Left cardiac atrium (tissue), 4 donors: ENCODE measurements at places on chromosomes 5 and 9. TPM values are rescaled to one million over a fixed set of nuclear protein-coding genes. Genes with fewer than 3 reads are reported as not detected.

DNA sequence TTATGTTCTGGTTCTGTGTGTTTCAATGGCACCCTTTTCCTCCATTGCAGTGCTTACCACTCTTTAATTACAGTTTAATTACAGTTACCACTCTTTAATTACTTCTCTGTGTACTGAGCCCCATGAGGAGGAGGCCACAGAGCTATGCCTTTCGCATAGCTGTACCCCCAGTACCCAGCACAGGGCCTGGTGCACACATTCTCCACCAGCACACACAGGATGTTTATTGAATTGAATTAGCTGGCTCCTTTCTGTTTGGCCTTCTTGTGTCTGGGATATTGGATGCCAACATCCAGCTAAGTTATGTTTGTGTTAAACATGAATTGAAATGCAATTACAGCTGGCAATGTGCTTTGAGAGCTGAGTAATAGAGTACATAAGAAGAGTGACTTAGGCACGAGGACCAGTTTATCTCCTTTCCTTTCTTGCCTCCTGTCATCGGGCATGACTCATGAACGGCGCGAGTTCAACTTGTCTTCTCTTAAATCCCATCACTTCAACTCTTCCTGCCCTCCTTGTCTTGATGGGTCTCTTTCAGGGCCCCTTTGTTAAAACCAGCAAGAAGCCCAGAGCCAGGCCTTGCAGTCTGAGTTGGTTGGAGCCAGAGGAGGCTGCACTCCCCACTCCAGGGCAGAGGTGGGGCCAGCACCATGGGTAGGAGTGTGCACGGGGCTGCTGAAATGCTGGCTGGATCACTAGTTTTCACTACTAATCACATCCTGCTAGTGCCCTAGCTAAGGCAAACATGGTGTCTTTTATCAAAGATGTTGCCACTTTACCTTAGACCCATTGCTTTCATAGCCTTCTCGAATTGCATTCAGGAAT is 37.4 kb downstream of the MVB12B start:
- DNase-seq: no peak

Gene TXNDC8
- total RNA-seq: not detected

GRCh38 chr9:91681461-91682305 is 258.1 kb upstream of the NFIL3 start:
- peak; percentile 84 for DNase-seq

Gene DND1
- 0.35 TPM for total RNA-seq

Gene HTR1A
- not detected for total RNA-seq

Gene CRHBP
- total RNA-seq: 1.8 TPM

Gene AQP7
- total RNA-seq: 123 TPM

GRCh38 chr9:113969343-113969742 is 93.2 kb downstream of the ZNF618 start:
- no peak for DNase-seq

GRCh38 chr5:122327110-122327509 is 15.1 kb downstream of the SNCAIP start:
- no peak for DNase-seq

DNA sequence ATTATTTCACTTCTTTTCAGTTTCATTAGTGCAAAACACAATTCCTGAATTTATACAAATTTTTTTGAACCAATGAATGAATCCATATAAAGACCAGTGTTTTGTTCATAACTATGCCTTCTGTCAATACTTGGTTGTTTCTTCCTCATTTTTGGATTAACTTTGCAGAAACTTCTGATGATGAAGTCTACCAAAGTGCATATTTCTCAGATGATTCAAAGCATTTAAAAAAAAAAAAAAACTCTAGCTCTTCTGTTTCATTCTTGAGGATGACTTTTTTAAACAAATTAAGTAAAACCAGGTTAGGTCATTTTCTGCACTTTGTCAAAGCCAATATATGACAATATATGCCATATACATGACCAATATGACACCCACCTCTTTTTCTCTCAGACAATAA is 92.6 kb downstream of the CHSY3 start:
- no peak for DNase-seq

Gene ANXA2R
- total RNA-seq: 1.9 TPM

Gene PCDHA10
- 0.44 TPM for total RNA-seq

DNA sequence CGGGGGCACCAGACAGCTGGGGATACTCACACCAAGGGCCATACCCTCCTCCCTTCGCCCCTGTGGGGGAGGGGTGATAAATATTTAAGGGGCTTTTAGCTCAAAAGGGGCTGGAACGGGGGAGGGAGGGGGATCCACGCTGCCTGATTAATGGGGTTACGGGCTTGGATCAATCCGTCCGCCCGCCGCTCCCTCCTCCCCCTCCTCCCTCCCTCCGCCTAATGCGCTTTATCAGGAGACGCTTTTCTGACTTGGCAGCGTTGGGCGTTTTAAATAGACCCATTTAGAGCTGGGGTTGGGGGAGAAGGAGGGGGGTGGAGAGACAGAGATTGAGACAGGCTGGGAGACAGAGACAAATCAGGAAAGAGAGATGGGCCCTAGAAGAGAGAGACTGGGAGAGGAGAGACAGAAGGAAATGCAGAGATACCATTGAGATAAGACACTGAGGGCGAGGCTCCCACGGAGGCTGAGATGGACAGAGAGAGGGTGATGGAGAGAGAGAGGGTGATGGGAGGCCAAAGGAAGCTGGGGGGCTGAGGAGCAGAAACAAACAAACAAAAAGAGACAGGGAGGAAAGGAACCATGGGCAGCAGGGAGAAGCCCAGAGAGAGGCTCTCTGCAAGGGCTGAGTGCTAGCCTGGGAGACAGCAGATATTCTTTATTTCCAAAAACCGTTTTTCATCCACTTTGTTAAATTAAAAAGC is 10.3 kb downstream of the CNTFR start:
- no peak for DNase-seq

Gene IL3
- not detected for total RNA-seq

- DNase-seq: no peak
Observed at GRCh38 chr9:89383721-89384300, 65.5 kb downstream of the SECISBP2 start.

DNA sequence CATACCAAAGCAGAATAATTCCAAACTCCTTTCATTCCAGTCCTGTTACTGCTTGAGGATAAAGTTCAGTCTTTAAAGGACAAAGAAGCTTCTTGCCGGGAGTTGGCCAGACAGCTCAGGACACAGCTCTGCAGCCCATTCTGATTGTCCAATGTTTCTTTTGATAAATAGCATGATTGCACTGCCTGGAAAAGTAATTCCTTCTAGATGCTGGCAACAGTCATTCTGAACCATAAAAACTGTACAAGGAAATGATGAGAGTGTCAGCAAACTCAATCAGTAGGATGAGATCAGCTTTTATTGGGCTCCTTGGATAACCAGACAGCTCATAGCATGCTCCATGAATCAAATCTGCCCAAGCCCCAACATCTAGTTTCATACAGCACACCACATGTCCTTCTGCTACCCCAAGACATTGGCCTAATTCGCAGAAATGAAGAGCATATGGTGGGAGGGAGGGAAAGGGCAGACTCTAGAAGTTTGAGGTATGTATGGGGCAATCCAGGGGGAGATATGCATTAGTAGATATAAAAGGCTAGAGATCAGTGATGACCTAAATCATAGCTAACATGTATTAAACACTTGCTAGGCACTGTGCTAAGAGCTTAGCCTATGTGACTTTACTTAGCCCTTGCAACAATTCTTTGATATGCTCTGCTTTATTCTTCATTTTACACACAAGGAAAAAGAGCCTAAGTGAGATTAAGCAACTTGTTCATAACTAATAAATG is 219.9 kb upstream of the NREP start:
- no peak for DNase-seq

DNA sequence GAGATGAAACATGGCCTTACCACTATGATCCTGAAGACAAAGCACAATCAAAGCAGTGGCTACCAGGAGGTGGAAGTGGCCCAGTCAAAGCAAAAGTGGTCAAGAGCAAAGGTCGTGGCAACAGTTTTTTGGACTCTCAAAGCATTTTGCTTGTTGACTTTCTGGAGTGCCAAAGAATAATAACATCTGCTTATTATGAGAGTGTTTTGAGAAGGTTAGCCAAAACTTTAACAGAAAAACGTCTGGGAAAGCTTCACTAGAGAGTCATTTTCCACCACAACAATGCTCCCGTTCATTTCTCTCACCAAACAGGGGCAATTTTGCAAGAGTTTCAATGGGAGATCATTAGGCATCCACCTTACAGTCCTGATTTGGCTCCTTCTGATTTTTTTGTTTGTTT is 33.6 kb upstream of the MAMDC2 start:
- no peak for DNase-seq

Gene TMEM252
- 0.18 TPM for total RNA-seq

DNA sequence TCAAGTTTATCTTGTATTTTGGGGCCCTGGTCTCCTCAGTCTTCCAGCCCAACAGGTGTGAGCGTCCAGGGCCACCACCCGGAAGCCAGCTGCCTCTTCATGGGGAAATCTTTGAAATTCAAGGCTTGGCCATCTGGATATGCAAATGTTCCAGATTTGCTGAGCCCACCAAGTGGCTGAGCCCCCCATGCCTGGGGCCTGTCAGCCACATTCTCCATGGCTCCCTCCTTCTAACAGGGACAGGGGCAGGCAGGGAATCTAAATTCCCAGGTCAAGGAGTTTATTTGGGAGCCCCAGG is 14.2 kb upstream of the CXXC5 start:
- no peak for DNase-seq

DNA sequence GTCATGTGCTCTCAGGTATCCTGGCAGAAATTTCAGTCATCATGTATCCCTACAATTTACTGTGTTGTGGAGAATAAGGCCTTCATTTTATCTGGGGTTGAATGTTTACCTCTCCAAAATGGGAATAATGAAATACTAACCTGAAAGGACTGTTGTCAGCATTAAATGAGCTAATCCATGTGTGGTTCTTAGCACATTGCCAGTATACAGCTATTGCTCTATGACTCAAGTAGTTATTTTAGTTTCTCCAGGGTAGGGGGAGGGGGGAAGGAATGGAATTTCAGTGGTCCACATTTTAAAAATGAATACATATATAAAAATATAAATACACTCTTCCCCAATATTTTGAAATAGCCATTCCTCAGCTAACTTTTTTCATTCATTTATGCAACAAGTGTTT is 3.5 kb downstream of the PAM start:
- no peak for DNase-seq

Gene ST8SIA4
- 8.1 TPM for total RNA-seq

- no peak for DNase-seq
Observed at GRCh38 chr9:33443464-33444154, 3.8 kb downstream of the AQP3 start.

GRCh38 chr9:21931428-21931827 is 62.8 kb downstream of the CDKN2A start:
- no peak for DNase-seq

Gene MRPS27
- 46.0 TPM for total RNA-seq

DNA sequence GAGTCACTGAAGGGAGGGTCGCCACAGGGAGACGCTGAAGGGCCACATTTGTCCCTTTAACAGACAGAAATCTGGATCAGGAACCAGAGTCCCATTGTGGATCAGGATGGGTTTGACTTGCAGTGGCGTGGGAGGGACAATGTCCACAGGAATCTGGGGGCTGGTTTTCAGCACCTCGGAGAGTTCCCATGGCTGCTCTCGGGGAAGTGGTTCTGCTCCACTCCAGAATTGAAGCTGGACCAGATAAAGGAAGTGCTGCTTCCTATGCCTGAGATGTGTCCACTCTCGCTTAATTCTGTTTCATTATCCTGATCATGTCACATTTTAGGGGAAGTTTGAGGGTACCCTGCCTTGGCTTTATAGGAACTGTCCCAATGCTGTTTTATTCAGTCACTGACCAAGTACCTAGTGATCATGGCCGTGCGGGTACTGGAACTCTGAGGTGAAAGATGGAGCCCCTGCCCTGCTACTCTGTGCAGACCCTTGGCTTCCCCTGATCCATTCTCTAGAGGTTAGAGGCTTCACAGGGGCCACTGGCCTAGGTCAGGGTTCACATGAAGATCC is 28.7 kb downstream of the ENHO start:
- DNase-seq: peak; percentile 65

- no peak for DNase-seq
Observed at GRCh38 chr9:132031467-132032237, 48.0 kb downstream of the MED27 start.

Gene PPIP5K2
- total RNA-seq: 35.5 TPM

- DNase-seq: no peak
Observed at GRCh38 chr9:18675332-18675731, 201.4 kb downstream of the ADAMTSL1 start.

DNA sequence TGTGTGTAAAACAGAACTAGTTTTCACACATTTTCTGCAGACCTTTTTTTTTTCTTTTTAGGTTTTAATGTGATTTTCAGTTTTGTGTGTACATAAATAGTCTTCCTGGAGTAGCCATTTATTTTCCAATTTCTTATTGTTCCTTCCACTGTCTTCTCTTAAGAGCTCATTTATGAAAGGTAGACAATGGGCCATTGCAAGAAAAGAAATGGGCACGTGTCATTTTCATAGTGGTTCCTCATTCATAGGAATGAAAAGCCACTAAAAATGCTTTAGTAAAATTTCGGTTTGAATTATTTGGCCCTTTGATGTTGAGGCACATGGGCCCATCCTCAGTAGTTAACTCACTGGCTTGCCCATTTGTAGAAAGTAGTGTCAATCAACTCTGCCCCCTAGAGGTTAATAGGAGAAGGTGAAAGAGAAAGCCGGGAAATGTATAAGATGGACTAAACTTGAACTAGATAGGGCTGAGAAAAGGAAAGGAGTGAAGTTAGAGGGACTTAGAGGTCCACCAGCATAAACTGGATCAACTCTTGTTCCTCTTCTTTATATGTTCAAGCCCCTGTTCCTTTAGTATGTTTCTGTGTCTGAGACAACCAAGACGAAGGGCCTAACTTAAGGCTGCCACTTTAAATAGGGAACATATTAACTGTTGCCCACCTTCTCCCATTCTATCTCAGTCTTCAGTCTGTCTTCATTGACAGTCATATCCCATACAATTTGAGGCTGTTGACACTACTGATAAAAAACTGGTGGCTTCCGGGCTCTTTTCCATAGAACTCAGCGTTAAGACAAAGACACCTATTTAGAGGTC is 72.6 kb downstream of the SMARCA2 start:
- no peak for DNase-seq

- no peak for DNase-seq
Observed at GRCh38 chr9:132538071-132538470, 44.3 kb upstream of the BARHL1 start.

Gene TMOD1
- 149 TPM for total RNA-seq

Gene TOR4A
- 6.2 TPM for total RNA-seq

- DNase-seq: no peak
Observed at GRCh38 chr9:96140296-96141127, 161.5 kb downstream of the HSD17B3 start.

Gene ERCC8
- total RNA-seq: 9.0 TPM

GRCh38 chr5:137825165-137825564 is 42.5 kb upstream of the MYOT start:
- DNase-seq: no peak

- DNase-seq: no peak
Observed at GRCh38 chr9:117681888-117682287, 22.3 kb upstream of the TLR4 start.
